ENCODE measurements at places on chromosomes 2 and 18. TPM values are rescaled to one million over a fixed set of nuclear protein-coding genes. Genes with fewer than 3 reads are reported as not detected.
A peak's percentile ranks its signal among the peaks of the same experiment; 100 is the strongest.

GRCh38 chr18:44358402-44358801 lies 322.3 kb upstream of the SETBP1 start:
- H3K36me3 ChIP-seq, result no peaks in the 10 kb centered on the region
- no peaks in the 10 kb centered on the region for H3K27me3 ChIP-seq
- no peaks in the 10 kb centered on the region for H3K4me1 ChIP-seq
- no peak for DNase-seq

DNA sequence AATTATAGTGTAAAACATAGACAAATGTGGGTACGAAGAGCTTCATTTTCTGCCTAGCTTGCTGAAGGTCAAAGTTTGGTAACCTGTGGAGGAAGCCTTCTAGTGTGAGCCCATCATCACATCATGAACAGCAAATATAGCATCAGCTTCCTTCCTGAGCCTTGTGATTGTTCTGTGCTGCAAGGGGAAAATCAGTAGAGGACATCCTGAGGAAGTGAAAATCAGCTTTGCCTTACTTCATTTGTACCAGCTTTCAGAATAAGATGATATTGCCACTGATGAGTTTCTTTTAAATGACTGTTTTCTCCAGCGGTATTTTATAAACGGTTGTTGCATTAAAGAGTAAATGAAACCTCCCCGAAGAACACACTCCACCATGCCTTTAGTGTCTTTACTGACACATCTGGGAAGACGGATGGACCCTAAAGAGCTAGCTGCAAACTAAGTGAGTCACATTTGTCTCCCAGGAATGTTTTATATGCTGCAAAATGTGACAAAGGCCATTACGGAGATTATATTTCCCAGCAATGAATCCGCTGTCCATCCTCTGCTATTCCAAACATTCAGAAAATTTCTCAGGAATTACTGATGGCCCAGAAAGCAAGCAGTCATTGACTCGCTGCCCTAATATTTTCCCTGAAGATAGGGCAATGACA lies 1272.8 kb downstream of the SUCLG1 start:
- DNase-seq, result no peak
- H3K4me1 ChIP-seq, result no peaks in the 10 kb centered on the region
- no peaks in the 10 kb centered on the region for H3K36me3 ChIP-seq
- no peak overlapping the region for H3K27ac ChIP-seq
- no peaks in the 10 kb centered on the region for H3K27me3 ChIP-seq

DNA sequence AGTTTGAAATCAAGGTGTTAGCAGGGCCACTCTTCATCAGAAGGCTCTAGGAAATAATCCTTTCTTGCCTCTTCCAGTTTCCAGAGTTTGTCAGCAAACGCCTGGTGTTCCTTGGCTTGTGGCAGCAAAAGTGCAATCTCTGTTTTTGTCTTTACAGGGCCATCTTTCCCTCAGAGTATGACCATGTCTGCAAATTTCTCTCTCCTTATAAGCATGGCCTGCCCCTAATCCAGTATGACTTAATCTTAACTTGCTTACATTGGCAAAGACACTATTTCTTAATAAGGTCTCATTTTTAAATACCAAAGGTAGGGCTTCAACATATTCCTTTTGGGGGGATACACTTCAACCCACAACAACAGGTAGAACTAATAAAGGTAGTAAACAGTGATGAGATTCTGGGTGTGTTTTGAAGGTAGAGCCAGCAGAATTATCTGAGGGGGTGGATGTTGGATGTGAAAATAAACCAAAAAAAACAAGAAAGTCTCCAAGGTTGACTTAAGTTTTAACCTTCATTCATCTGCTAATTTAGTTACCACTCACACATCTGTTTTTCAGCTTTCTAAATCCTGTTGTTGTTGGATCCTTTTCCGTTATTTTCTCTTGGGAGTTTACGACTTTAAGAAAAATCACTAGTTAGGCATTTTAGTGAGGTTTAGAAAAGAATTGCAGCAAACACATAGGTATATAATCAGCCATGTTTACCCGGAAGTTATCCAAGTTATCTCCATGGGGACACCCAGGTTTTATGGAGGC lies 234.4 kb upstream of the FIGN start:
- no peak overlapping the region for H3K27ac ChIP-seq
- H3K4me1 ChIP-seq, result no peaks in the 10 kb centered on the region

Gene SCYGR4
- not detected for total RNA-seq

- H3K36me3 ChIP-seq, result no peaks in the 10 kb centered on the region
- DNase-seq, result peak; percentile 45
- peaks cover 9% of the 10 kb centered on the region for H3K4me1 ChIP-seq
- H3K4me3 ChIP-seq, result no peak overlapping the region
- H3K27ac ChIP-seq, result no peak overlapping the region
These were observed 15.9 kb downstream of the CAPN10 start for GRCh38 chr2:240602266-240603050.

DNA sequence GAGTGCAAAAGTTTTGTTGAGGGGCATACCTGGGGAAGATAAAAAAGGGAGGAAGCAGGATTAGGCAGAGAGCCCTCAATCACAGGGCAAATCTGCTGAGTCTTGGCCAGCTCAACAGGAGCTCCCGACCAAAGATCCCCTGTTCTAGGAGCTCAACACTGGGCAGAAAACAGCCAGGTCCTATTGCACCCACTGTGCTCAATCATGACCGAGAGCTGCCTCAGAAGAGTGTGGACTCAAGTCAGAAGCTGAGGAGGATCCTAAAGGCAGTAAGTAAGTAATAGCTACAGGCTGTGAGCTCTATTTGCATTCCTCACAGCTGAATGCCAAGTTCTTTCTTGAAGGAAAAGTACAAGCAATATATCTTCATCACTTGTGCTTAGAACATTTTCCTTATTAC lies 334.4 kb upstream of the NRP2 start:
- no peak for DNase-seq
- no peaks in the 10 kb centered on the region for H3K36me3 ChIP-seq
- H3K27me3 ChIP-seq, result no peaks in the 10 kb centered on the region
- no peak overlapping the region for H3K4me3 ChIP-seq
- no peaks in the 10 kb centered on the region for H3K4me1 ChIP-seq

Gene CTAGE1
- not detected for total RNA-seq

DNA sequence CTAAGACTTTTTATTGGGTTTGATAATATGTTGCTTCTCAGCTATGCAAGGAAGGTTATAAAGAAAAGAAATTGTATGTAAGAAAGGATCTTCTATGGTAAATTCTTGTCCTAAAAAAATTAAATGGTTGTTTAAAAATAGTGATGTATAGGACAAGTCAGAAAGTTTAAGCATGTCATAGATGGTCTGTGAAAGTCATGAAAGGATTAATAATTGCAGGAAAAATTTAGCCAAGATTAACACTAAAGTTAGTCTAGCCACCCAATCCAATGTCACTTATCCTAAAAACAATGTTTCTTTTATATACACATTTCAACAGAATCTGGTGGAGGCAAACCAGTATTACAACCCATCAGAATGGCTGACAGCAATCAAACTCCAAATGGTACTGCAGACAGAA lies 1046.7 kb upstream of the SLC39A10 start:
- no peaks in the 10 kb centered on the region for H3K27me3 ChIP-seq
- no peak overlapping the region for H3K27ac ChIP-seq
- DNase-seq, result no peak
- no peaks in the 10 kb centered on the region for H3K36me3 ChIP-seq
- no peak overlapping the region for H3K4me3 ChIP-seq

GRCh38 chr2:138930571-138930970 lies 150.4 kb upstream of the NXPH2 start:
- H3K36me3 ChIP-seq, result no peaks in the 10 kb centered on the region
- no peaks in the 10 kb centered on the region for H3K27me3 ChIP-seq
- no peak for DNase-seq
- no peaks in the 10 kb centered on the region for H3K4me1 ChIP-seq
- H3K4me3 ChIP-seq, result no peak overlapping the region
- H3K27ac ChIP-seq, result no peak overlapping the region

DNA sequence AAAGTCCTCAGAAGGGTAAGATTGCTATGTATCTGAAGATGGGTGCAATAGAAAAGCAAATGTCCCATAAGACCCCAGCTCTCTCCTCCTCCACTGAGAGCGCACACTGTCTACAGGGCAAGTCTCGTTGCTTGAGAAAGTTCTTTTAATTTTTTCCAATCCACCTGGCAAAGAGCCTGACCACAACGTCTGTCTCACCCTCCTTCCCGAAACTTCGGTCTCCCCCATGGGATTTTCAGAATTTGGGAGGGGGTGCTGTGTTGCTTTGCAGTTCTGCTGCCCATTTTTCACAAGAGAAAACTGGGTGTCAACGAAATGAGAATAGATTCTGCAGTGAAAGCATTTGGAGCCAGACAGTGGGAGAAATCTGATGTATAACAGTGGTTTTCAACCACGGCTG lies 40.4 kb downstream of the SERTAD2 start:
- no peak overlapping the region for H3K27ac ChIP-seq
- H3K27me3 ChIP-seq, result no peaks in the 10 kb centered on the region
- no peak overlapping the region for H3K4me3 ChIP-seq
- H3K4me1 ChIP-seq, result no peaks in the 10 kb centered on the region

Gene MOGAT1
- total RNA-seq, result 6.2 TPM

- DNase-seq, result peak; percentile 67
- no peaks in the 10 kb centered on the region for H3K27me3 ChIP-seq
- peaks cover 8% of the 10 kb centered on the region for H3K4me1 ChIP-seq
- no peak overlapping the region for H3K4me3 ChIP-seq
- H3K36me3 ChIP-seq, result no peaks in the 10 kb centered on the region
- H3K27ac ChIP-seq, result no peak overlapping the region
These were observed 232.5 kb downstream of the PTGR3 start for GRCh38 chr18:74976331-74976909.

Gene SMC6
- total RNA-seq, result 8.8 TPM

- no peak overlapping the region for H3K27ac ChIP-seq
- DNase-seq, result no peak
- H3K27me3 ChIP-seq, result no peaks in the 10 kb centered on the region
- no peak overlapping the region for H3K4me3 ChIP-seq
- H3K4me1 ChIP-seq, result peaks cover 27% of the 10 kb centered on the region
These were observed 87.7 kb downstream of the MEP1B start for GRCh38 chr18:32277549-32277948.

DNA sequence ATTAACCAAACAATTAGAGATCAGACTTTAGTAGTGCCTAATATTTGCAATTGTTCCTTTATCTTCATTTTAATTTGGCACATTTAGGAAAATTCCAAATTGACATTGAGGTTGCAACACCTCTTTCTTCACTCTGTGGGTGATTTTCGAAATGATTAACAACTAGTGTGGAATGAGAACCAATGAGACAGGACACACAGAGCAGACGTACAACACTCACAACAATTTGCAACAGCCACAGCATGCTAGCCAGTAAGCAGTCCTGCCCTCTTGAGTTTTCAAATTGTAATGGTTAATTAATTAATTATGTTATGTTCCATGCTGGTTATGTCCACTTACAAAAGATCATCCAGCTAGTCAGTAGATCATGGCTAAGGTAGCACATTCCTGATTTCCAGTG lies 339.3 kb downstream of the LRP1B start:
- DNase-seq, result no peak
- H3K27ac ChIP-seq, result no peak overlapping the region
- H3K4me3 ChIP-seq, result no peak overlapping the region
- no peaks in the 10 kb centered on the region for H3K36me3 ChIP-seq
